Dermis lymphatic vessel endothelial cell (primary cell): ENCODE measurements at places on chromosomes 16 and 17. TPM values are rescaled to one million over a fixed set of nuclear protein-coding genes. Genes with fewer than 3 reads are reported as not detected.

Gene ABCC11
- total RNA-seq, result not detected in 2 replicates

Gene MT1G
- 0.22 TPM in 1 of 2 replicates, not detected in the other for total RNA-seq

Gene KRTAP16-1
- total RNA-seq, result not detected in 2 replicates

Gene LRRC59
- 86.5 and 86.7 TPM in 2 replicates for total RNA-seq

Gene TMEM92
- total RNA-seq, result 0.17 TPM in 1 of 2 replicates, not detected in the other

Gene ATP2C2
- not detected in 2 replicates for total RNA-seq

Gene CES1
- 0.17 and 0.65 TPM in 2 replicates for total RNA-seq

Gene DNAH2
- under 0.01 and 0.43 TPM in 2 replicates for total RNA-seq

Gene DHRS7C
- not detected in 2 replicates for total RNA-seq

Gene GRB2
- total RNA-seq, result 70.1 and 72.7 TPM in 2 replicates

Gene ABI3
- total RNA-seq, result 9.1 and 14.4 TPM in 2 replicates

Gene TNS4
- total RNA-seq, result not detected in 2 replicates

Gene KCNJ18
- total RNA-seq, result not detected in 2 replicates
